ENCODE measurements at places on chromosomes 3 and 15. TPM values are rescaled to one million over a fixed set of nuclear protein-coding genes. Genes with fewer than 3 reads are reported as not detected.

The EFCAB12 gene
- 0.03 TPM for total RNA-seq

The PP2D1 gene
- total RNA-seq = not detected

The TRH gene
- total RNA-seq = 0.20 TPM

The GOLGA6L10 gene
- 0.85 TPM for total RNA-seq

The UBE2Q2 gene
- total RNA-seq = 61.5 TPM

The PTPRG gene
- total RNA-seq = 72.5 TPM

The TMF1 gene
- total RNA-seq = 43.3 TPM

The IQCF5 gene
- not detected for total RNA-seq

The MYZAP gene
- 0.07 TPM for total RNA-seq

The ISLR gene
- 134 TPM for total RNA-seq

The FBLN2 gene
- total RNA-seq = 133 TPM

The CHRNA7 gene
- total RNA-seq = 1.2 TPM

The CHP1 gene
- 73.2 TPM for total RNA-seq

The ZBTB38 gene
- 130 TPM for total RNA-seq

The DNAH12 gene
- 0.13 TPM for total RNA-seq

The EIF4E3 gene
- 0.83 TPM for total RNA-seq

The PRSS50 gene
- not detected for total RNA-seq

The SEC22A gene
- total RNA-seq = 36.3 TPM
